SHP77 treated with DMSO at 0.1 percent for 48 hours (cell line): ENCODE measurements at places on chromosomes 13 and 19.

DNA sequence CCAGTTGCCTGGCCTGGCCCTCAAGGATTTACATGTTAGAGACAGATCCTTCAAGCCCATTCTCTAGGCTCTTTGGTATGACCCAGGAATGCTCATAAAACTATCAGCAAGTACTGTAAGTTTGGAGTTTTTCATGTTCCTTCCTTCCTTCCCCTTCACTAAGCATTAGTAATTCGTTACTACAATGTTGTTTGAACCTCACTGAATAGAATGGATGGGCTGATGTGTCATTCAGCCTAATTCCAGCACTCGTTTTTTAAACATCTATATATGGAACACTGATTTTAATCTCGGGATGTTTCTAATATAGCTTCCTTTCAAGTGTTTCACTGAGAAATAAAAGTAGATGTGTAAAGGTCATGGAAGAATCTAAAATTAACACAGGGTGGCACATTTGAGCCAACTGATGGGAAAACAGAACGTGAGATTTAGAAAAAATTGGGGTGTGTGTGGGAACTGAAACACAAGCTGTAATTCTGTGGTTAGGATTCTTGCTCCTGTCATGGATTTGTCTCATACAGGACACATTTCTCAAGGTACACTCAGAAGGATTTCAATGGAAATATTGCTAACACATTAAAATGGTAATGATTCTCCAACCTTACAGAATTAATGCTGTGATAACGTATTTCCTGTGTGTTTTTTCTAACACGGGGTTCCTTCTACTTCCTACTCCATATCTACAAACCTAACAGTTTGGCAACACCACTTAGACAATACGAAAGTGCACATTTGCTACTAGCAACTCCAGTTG, 93.4 kb downstream of the FLT1 start:
- no peak for DNase-seq

- DNase-seq: no peak
Measured at GRCh38 chr19:15175609-15176008, 25.2 kb downstream of the NOTCH3 start.

- DNase-seq: no peak
Measured at GRCh38 chr19:2306281-2306806, 1.6 kb downstream of the LINGO3 start.

GRCh38 chr13:48568370-48569103, 35.7 kb upstream of the RCBTB2 start:
- no peak for DNase-seq

GRCh38 chr13:99254830-99255229, 3.3 kb downstream of the GPR18 start:
- no peak for DNase-seq

GRCh38 chr13:99465454-99465853, 35.8 kb upstream of the TM9SF2 start:
- peak; percentile 44 for DNase-seq

GRCh38 chr13:104782741-104783140, 1716.5 kb upstream of the SLC10A2 start:
- DNase-seq: no peak
